Stomach (tissue), 19 donors: ENCODE measurements at places on chromosomes 2 and 18. TPM values are rescaled to one million over a fixed set of nuclear protein-coding genes. Genes with fewer than 3 reads are reported as not detected.

DNA sequence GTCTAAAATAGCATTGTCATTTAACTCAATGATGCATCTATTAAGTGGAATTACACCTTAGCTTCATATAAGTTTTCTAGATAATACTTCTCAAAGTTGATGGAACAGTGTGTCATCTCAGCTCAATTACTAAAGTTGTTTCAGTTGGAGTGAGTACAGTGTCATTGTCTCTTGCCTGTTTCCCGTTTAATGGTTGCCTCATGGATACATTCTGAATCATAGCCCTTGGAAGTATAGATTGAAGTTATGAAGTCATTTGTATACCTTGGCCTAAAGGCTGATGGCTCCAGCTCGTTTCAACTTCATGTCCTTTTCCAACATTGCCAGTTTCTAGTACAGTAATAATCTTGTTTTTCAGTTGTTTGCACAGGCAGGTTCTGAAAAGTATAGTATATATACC lies 130.5 kb upstream of the NOSTRIN start:
- no peak for DNase-seq

DNA sequence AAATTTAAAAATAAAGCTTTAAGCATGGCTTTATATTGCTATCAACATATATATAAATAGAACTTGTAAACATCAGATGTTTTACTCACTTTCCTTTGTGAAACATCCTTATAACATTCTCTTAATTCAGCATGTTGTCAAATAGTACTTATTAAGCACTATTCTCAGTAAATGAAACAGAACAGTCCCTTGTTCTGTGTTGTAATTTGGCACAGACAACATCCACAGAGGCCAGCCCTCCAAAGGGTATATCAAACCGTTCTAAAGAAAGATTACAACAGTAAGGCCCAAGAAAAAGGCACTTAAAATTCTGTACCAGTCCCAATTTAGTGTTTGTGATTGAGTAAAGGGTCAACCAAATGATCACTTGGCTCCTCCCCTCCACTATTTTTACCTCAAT lies 46.0 kb downstream of the GAREM1 start:
- peak; percentile 46 for DNase-seq

- DNase-seq, result no peak
These were observed 78.8 kb downstream of the NABP1 start for GRCh38 chr2:191756761-191757160.

DNA sequence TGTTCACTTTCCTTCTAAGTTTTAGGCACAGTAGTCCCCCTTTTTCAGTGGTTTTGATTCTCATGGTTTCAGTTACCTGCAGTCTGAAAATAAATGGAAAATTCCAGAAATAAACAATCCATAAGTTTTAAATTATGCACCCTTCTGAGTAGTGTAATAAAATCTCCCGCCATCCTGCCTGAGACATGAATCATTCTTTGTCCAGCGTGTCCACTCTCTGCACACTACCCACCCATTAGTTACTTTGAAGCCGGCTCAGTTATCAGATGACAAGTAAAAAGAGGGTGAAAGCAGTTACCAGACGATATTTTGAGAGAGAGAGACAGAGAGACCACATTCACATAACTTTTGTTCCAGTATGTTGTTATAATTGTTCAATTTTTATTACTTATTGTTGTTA lies 400.5 kb downstream of the TMX3 start:
- DNase-seq, result no peak

- no peak for DNase-seq
These were observed 334.8 kb downstream of the DYSF start for GRCh38 chr2:71788186-71788525.

GRCh38 chr2:98801921-98802321 lies 71.0 kb upstream of the MGAT4A start:
- no peak for DNase-seq

GRCh38 chr2:172307800-172308199 lies 119.6 kb upstream of the ITGA6 start:
- peak; percentile 55 for DNase-seq

DNA sequence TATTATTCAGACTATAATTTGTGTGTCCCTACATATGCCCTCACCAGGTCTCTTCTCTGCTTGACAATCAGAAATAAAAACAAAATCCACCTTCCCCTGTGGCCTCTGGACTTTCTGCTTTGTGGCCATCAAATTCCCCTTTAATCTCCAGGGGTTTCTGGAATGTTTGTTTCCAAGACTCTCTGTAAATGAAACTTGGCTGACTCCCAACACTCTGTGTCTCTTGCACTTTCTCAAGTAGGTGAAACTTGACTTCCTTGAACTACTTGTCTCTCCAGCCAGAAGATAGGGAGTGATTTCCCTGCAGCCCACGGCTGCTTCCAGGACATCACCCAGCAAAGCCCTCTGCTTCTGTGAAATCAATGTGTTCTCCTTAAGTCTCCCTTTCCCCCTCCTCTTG lies 54.1 kb upstream of the AQP4 start:
- no peak for DNase-seq

DNA sequence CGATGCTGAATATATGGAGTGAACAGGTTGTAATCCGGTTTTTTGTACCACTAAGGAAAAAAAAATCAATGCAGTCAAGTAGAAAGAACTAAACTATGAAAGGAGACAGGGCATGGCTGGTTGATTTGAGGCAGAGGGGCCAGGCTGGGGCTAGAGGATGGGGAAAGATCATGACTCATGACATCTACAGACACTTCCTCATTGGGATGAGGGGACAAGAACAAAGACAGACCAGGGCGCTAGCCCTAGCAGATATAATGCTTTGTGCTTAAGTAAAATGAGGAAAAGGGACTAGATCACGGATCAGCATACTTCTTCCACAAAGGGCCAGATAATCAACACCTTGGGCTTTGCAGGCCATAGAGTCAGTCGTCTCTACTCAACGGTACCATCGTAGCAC lies 55.8 kb downstream of the ST6GAL2 start:
- no peak for DNase-seq

DNA sequence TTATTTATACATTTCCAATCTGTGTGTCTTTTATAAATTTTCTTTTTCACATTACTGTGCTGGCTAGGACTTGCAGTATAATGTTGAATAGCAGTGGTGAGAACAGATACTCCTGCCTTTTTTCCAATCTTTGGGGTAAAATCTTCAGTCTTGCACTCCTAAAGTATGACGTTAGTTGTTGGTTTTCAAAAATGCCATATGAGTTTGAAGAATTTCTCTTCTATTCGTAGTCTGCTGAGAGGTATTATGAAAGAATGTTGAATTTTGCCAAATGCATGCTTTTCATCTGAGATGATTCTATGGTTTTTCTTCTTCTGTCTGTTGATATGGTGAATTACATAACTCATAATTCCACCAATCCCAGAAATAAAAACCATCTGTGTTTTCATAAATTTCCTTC lies 335.3 kb upstream of the CHST9 start:
- DNase-seq, result no peak

DNA sequence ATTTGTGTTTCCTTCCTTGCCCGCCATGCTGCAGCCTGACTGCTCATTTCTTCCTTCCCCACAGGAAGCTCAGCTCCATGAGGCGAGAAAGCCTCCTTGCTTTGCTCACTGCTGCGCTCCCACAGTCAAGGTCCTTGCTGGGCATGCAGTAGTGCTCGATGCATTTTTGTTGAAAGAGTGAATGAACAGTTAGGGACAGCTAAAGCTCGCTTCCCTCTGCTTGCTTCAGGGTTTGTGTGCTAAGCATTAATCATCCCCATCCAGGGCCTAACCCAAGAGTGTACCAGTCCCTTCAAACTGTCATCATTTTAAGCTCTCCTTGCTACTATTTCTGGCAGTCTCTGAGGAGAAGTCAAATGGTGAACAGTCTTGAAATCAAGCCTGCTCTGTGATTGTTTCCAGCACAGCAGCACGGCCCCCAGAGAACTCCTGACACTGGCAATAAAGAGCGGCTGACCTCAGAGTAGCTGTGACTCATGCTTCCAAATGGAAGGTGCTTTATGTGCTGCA lies 171.7 kb upstream of the SOX11 start:
- DNase-seq, result peak; percentile 72

- DNase-seq, result peak; percentile 70
These were observed 50.7 kb upstream of the HNRNPA3 start for GRCh38 chr2:177161741-177162460.

- peak; percentile 95 for DNase-seq
These were observed at the start of gene CDK5R2 for GRCh38 chr2:218959141-218959731. Gene CDK5R2 (plus strand): TSS chr2:218959666. CDS start chr2:218959821, 155 bp downstream.

DNA sequence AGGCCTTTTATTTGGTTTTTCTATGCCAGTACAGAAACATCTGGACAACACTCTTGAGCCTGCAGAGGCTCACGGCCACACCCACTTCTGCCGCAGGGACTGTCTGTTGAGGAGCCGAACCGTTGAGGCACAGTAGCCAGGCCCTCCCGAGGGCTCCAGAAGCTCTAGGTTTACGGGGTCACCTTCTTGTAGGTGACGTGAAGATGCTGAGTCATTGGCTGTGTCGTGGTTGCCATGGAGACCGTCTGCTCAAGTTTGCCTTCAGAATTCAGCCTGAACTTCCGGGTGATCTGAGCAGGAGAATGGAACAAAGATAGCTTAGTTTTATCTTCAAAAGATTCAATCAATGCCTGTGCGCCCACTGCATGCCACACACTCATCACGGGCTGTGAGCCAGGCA lies 25.9 kb downstream of the BOK start:
- DNase-seq, result no peak

- peak; percentile 83 for DNase-seq
These were observed 40.4 kb downstream of the DHRS9 start for GRCh38 chr2:169109502-169110409.

GRCh38 chr2:176147800-176148496 lies 3.4 kb upstream of the HOXD4 start:
- DNase-seq, result peak; percentile 22

DNA sequence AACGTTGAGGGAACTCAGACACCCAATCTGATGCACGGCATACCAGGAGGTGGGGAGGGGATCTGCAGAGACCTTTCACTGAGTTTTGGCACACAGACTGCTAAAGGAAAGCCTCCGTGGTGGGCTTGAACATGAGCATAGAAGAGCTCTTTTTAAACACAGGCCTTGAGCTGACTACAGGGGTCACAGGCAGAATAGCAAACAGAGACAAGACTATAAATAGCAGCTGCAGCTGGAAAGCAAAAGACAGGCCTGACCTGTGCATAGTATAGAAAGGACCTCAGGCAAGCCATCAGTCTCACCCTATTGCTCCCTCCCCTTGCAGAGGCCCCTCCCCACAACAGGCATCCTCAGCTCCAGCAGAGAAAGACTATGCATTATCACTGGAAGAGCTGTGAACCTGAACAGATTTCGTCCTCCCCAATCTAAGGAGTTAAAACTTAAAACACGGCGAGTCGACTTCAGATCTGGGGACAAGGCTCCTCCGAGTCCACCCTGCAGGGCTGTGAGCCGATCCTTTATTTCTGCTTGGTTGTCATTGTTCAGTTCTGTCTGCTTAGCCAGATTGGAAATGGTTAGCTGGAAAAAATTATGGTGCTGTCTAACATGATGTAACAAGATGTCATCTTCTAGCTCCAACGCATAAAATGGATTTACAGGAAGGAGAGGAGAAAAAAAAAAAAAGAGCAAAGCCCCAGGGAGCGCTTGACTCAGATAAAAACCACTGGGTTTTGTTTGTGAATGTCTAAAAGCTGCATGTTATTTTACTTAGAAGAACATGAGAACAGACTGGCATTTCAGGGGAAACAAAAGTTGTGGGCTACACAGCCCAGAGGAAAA lies 25.2 kb upstream of the LCLAT1 start:
- no peak for DNase-seq

GRCh38 chr2:74503506-74504475 lies 3.7 kb downstream of the PCGF1 start:
- peak; percentile 38 for DNase-seq

GRCh38 chr2:164868563-164869419 lies 27.2 kb upstream of the COBLL1 start:
- no peak for DNase-seq

GRCh38 chr2:11505652-11506610 lies 27.9 kb upstream of the GREB1 start:
- DNase-seq, result peak; percentile 34

- peak; percentile 58 for DNase-seq
These were observed 226.9 kb downstream of the VAPA start for GRCh38 chr18:10140461-10141282.

DNA sequence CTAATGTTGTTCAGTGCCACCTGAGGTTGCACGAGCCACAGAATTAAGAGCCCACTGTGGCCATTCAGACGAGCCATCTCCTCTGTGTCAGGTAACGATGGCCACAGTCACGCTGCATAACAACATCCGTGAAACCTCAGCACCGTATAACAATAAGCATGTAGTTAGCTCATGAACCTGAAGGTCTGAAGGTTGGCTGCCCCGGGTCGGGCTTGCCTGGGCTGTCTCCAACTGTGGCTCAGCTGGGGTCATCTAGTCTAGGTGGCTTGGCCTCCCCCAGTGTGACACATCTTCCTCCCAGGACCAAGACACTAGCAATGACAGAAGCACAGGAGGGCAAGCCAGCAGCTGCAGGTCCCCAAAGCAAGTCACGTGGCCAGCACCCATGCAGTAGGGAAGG lies 258.0 kb downstream of the GLI2 start:
- DNase-seq, result no peak

DNA sequence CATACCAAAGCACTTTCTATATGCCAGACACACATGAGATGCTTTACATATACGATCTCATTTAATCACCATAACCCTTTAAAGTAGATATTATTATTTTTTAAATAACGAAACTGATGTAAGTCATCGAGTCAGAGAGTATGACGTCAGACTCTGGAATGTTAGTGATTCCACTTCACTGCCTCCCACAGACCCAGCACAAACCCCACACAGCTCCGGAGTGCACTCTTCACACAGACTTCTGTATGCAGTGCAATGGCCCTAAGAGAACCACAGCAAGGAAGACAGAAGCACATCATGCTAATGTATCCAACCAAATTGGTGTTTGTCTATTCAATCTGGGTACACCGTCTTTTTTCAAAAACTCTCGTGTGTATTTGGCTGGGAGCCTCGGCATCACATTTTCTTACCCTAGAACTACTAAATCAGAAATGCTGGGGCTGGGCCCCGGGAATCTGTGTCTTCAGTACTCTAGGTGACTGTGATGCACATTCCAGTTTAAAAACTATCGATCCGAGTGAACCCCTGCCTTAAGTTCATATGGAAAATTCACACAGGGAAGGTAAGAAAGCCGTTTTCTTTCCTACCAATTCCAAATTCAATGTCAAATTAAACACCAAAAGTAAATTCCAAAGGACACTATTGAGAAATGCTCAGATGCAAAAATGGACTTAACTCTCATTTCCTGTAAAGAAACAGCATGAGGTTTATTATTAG lies 117.7 kb upstream of the ACVR1C start:
- no peak for DNase-seq

The PRSS56 gene
- not detected for polyA plus RNA-seq

The TMEM178A gene
- polyA plus RNA-seq, result 4.3 TPM

The STARD6 gene
- not detected for polyA plus RNA-seq

The IL37 gene
- not detected for polyA plus RNA-seq

The FTCDNL1 gene
- not detected for polyA plus RNA-seq

The KCNF1 gene
- 0.05 TPM for polyA plus RNA-seq

The SERPINB13 gene
- polyA plus RNA-seq, result not detected

The GPR155 gene
- 6.7 TPM for polyA plus RNA-seq

The NT5C1B gene
- not detected for polyA plus RNA-seq
